ENCODE measurements at places on chromosomes 1 and 21.

DNA sequence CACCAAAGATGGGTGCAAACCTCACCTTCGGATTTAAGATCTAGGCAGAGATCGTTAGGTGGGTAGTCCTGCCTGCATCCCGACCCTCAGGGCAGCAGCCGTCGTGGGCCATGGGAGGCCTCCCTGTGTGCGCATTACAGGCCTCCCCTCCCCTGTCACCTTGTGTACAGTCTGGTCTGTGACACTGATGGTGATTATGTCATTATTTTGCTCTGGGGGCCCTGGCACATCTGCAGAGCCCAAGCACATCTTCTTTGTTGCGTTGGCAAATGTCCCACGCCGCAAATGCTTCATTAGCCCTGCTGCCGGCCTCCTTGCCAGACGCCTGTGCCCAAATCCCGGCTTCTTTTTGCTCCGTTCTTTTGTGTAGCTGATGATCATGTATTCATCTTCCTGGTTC lies 31.7 kb downstream of the PROX1 start:
- no peak for DNase-seq

DNA sequence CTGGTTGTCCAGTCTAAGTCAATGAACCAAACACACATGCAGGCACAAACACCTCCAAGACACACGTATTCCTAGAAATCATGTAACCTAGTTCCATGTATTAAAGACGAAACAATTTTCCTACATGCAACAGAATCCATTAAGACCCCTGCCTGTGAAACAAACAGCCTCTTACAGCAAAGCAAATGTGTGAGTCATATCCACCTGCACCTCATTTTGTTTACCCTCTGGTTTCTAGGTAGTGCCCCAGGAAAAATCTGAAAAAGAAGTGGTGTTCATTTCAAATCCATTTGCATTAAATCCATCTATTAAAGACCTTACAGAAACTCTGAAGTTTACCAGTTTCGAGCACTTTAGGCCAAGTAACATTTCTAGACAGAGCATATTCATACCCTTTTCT lies 74.1 kb downstream of the VCAM1 start:
- DNase-seq = no peak

DNA sequence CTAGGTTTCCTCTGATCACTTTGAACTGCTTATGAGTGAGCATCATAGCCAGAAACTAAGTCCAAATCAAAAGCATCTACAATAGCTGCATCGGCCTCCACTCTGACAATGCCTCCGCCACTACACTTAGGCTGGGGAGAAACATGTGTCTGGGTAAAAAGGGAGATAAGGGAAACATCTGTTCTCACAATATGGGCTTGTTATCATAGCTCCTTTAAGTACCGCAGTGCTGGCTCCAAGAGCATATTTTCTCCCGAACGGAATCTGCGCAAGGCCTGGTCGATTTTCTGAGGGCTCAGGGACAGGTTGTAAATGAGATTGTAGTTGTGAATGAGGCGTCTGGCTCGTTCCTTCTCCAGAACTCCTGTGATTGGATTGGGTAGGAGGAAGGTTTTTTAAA lies 63.9 kb upstream of the CYP2J2 start:
- DNase-seq = no peak

DNA sequence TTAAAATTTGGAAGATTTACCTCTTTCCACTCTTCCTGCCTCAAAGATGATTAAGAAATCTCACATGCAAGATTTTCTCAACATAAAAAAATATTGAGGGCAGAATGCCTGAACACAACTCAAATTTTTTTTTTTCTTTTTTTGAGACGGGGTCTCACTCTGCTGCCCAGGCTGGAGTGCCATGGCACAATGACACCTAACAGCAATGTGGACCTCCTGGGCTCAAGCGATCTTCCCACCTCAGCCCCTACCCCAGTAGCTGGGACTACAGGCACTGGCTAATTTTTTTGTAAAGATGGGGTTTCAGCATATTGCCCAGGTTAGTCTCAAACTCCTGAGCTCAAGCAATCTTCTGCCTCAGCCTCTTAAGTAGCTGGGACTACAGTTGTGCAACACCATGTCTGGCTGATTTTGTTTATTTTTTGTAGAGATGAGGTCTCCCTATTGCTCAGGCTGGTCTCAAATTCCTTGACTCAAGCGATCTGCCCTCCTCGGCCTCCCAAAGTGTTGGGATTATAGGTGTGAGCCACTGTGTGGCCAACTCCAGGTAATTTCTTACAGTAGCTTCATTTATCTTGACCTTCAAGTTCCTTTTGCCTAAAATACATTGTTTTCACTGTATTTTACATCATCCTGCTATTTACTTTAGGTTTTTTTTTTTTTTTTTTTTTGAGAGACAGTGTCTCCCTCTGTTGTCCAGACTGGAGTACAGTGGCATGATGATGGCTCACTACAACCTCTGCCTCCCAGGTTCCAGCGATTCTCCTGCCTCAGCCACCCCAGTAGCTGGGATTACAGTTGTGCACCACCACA lies 10.4 kb downstream of the NUCKS1 start:
- DNase-seq = peak; percentile 63

GRCh38 chr1:37661401-37661800 lies 26.7 kb upstream of the RSPO1 start:
- no peak for DNase-seq

GRCh38 chr1:14310476-14310875 lies 288.0 kb upstream of the KAZN start:
- no peak for DNase-seq

DNA sequence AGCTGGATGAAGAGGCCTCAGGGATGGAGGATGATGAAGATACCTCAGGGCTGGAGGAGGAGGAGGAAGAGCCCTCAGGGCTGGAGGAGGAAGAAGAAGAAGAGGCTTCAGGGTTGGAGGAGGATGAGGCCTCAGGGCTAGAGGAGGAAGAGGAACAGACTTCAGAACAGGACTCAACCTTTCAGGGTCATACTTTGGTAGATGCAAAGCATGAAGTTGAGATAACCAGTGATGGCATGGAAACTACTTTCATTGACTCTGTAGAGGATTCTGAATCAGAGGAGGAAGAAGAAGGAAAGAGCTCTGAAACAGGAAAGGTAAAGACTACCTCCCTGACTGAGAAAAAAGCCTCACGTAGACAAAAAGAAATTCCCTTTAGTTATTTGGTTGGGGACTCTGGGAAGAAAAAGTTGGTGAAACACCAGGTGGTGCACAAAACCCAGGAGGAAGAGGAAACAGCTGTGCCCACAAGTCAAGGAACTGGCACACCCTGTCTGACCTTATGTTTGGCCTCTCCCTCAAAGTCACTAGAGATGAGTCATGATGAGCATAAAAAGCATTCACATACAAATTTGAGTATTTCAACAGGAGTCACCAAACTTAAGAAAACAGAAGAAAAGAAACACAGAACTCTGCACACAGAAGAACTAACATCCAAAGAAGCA lies 15.4 kb downstream of the L1TD1 start:
- no peak for DNase-seq

GRCh38 chr1:150974580-150975478 lies at the start of gene CERS2:
CERS2 (minus strand) TSS chr1:150974835; CDS start chr1:150969090, 5,745 bp downstream.
- DNase-seq = peak; percentile 68

DNA sequence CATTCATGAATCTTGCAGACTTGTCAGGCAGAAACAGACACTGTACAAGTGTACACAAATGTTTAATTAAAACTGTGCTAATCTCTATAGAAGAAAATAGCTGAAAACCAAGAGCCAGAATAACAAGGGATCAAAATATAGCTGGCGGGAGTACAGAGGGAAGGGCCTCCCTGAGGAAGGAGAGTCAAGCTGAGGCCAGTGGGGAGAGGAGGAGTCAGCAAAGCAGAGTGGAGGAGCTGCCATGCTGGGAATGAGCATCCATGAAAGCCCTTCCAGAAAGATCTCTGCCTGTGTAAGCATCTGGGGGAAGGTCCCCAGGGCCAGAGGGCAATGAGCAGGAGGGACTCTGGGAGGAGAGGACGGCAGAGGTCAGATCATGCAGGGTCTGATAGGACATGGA lies 15.1 kb downstream of the SLAMF8 start:
- DNase-seq = no peak

DNA sequence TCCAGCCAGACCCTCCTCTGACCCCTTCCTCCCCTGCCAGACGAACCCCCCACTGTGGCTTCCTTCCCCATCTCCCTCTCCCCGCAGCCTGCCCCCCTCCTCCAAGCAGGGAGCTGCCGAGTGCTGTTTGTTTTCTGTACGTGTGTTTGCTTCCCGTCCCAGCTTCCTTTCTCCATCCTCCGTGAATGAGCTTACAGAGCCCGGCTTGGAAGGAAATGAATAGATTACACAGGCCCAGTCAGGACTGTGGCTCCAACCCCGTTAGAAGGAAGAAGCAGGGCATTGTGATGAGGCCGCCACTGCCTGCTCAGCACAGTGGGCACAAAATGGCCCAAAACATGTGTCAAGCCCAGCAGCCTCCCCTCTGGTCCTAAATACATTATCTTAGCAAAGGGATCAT lies 123.2 kb downstream of the IGSF21 start:
- DNase-seq = no peak
